Stimulated activated CD8-positive, alpha-beta memory T cell treated with anti-CD3 and anti-CD28 coated beads, Interleukin-12 subunit alpha, Interleukin-12 subunit beta, amount 100 ng/mL, for 1 hour (primary cell): ENCODE measurements at places on chromosomes 2 and 18.
A peak's percentile ranks its signal among the peaks of the same experiment; 100 is the strongest.

DNA sequence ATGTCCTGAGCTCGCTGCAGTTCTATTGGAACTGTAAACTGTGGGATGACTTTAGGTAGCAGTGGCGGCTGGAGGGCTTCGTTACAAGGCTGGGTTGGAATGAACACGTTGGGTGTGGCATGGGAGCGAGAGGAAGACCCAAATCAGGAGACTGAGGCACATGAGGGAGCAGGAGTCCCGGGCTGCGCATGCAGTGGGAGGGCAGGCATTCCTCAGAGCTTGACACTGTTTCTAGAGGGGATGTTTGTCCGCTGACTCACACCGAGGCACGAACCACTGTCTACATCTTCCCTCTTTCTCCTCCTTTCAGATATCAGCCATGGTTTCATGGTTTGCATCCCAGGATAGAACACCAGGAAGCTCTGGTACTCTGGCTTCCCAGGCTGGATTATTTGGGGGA is 40.6 kb upstream of the LAMA1 start:
- no peak for DNase-seq

GRCh38 chr2:64262071-64262470 is 117.9 kb upstream of the PELI1 start:
- DNase-seq, result no peak

DNA sequence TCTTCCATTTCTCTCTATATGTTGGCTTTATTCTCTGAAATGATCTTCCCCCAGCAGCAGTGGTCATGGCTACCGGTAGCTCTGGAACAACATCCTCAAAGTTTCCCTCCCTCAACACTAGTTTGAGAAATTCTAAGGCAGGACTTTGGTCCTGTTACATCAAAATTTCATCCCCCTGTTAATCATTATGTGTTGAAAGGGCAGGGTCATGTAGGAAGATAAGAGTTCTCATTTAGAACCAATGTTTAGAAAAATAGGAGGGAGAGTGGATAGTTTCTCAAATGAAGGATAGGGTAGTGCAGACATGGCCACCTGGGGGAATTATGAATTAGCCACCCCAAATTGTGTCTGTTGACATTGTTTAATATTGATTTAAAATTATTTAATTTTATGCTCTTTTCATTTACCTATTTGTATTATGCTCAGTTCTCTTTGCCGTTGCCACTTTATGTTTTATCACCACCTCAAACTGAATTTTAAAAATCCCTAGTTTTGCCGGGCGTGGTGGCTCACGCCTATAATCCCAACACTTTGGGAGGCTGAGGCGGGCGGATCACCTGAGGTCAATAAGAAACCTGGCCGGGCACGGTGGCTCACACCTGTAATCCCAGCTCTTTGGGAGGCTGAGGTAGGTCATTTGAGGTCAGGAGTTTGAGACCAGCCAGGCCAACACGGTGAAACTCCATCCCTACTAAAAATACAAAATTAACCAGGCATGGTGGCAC is 22.3 kb downstream of the EML4 start:
- no peak for DNase-seq

- no peak for DNase-seq
Measured at GRCh38 chr2:101306410-101306809, 2.1 kb downstream of the RNF149 start.

GRCh38 chr2:221590861-221591365 is 18.8 kb upstream of the EPHA4 start:
- no peak for DNase-seq

- no peak for DNase-seq
Measured at GRCh38 chr2:11329776-11330175, 14.7 kb downstream of the ROCK2 start.

DNA sequence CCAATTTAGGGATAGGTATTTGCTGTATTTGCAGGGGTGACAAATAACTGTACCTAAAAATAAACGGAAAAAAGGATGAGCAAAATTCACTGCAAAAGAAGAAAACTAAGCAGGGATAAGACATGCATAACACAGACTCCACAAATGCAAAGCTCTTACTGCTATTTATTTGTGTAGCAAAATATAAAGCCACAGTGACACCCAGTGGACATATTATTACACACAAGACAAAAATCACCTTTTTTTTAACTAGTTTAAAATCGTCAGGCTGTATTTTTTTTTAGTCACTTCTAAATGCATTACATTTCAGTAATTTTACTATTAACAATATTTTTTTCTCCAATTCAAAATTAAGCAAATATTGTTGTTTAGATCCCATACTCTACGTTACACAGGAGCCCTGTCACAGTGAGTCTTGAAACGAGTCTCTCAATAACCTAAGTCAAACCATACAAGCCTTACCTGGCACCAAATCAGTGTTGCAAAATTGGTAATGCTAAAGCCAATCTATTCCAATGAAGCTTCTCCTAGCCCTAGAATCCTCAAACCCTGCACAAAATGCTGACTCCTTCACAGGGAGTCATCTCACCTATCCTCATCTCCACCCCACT is 23.7 kb downstream of the METTL4 start:
- no peak for DNase-seq

- no peak for DNase-seq
Measured at GRCh38 chr2:149611100-149611820, 23.7 kb upstream of the MMADHC start.

GRCh38 chr2:8872821-8873432 is 35.5 kb upstream of the KIDINS220 start:
- DNase-seq, result no peak

GRCh38 chr18:63951302-63951705 is 2.2 kb downstream of the HMSD start:
- no peak for DNase-seq

DNA sequence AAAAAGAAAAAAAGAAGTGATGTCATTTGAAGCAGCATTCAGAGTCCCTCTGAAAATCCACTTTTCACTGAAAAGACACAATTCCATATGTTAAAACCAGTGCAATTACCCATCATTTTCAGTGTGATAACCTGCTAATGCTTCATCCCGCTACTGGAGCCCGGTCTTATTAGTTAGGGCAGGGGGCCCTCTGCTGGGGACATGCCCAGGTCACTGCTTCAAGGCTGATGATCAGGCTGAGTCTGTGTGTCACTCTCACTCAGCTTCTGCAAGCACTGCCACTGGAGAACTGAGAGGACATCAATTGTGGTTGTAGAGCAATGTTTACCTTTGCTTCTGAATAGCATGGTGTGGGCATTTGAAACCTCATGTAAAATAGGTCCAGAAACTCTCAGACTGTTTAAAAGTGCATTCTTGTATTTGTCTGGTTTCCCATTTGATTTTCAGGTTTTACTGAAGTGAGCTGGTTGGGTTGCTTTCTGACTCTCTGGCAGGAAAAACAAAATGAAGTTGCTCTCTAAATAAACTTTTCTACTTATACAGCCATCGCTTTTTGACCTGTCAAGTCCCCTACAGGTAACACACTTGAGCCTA is 49.2 kb upstream of the NXPH2 start:
- DNase-seq, result no peak

- DNase-seq, result no peak
Measured at GRCh38 chr2:42498497-42498896, 4.7 kb upstream of the KCNG3 start.

DNA sequence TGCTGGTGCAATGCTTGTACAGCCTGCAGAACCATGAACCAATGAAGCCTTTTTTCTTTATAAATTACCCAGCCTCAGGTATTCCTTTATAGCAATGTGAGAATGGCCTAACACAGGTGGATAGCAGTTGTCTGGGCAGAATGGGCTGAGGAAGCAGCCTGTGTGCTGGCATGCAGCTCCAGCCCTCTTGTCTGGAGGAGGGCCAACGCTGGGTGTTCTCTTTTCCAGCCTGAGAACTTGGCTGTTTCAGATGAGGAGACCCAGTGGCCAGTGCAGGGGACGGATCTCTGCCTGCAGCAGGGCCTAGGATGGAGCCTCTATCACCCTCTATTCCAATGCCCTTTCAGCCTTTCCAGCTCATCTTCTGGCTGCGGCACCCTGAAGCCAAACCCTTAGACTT is 58.8 kb downstream of the CTIF start:
- DNase-seq, result no peak

- DNase-seq, result no peak
Measured at GRCh38 chr18:6781142-6781714, 51.7 kb downstream of the ARHGAP28 start.

- no peak for DNase-seq
Measured at GRCh38 chr2:44275927-44276303, 635 bp downstream of the SLC3A1 start.

- no peak for DNase-seq
Measured at GRCh38 chr2:66854298-66854697, 419.4 kb downstream of the MEIS1 start.

DNA sequence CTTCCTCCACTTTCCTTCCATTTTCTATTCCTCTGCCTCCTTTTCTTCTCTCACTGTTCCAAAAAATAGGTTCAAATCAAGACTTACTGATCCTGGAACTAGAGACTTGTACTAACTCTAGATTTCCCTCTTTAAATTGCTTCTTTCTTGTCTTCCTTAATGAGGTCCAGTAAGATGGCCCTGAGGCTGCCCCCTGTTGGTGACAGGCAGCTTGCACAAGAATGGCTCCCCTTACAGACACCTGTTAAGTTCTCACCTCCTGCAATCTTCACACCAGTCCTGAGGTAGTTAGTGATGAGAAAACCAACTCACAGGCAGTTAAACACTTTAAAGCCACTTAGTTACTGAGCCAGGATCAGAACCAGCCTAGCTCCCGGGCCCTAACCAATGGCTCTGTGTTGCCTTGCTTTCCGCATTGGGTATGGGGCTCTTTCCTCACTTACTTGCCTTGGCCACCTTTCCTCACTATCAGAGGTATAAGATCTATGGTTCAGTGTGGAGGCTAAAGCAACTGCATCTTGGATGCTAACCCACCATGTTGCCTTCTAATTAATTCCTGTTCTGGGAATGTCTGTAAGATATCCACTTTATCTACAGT is 130.6 kb downstream of the AKAIN1 start:
- DNase-seq, result no peak

- DNase-seq, result no peak
Measured at GRCh38 chr2:144679942-144680341, 160.0 kb upstream of the ZEB2 start.

GRCh38 chr2:42123426-42123825 is 45.7 kb upstream of the EML4 start:
- no peak for DNase-seq

DNA sequence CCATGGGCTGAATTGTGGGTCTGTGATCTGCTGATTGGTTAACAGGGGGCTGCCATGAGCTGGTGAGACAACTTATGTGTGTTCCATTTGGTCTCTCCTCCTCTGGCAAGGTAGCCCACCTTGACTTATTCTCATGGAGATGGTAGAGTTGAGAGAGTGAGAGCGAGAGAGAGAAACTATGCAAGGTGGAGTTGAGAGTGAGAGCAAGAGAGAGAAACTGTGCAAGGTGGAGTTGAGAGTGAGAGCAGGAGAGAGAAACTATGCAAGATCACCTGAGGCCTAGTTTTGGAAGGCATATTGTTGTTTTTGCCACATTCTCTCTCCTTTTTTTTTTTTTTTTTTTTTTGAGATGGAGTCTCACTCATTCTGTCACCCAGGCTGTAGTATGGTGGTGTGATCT is 155.7 kb downstream of the UBR3 start:
- DNase-seq, result no peak

- no peak for DNase-seq
Measured at GRCh38 chr2:98913916-98914712, 21.9 kb downstream of the CRACDL start.

DNA sequence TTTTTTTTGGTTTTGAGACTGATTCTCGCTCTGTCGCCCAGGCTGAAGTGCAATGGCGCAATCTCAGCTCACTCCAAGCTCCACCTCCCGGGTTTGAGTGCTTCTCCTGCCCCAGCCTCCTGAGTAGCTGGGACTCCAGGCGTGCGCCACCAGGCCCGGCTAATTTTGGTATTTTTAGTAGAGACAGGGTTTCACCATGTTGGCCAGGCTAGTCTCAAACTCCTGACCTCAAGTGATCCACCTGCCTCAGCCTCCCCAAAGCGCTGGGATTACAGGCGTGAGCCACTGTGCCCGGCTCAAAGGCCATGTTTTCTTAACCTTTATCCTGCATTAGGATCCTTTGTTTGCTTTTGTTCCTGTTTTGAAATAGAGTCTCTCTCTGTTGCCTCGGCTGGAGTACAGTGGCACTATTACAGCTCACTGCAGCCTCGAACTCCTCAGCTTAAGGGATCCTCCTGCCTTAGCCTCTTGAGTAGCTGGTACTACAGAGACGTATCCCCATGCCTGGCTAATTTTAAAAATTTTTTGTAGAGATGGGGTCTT is 41.0 kb downstream of the NPC1 start:
- DNase-seq, result no peak

DNA sequence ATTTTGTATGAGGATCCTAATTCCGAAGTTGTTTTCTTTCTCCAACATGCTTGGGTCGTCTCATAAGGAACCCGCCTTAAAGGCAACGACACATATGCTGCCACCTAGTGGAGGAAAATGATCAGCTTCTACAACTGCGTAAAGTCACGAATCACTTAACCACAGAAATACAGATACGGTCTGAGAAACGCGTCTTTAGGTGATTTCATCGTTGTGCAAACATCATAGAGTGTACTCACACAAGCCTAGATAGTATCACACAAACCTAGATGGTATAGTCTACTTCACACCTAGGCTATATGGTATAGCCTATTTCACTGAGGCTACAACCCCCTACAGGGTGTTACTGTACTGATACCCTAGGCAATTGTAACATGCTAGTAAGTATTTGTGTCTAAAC is 13.1 kb downstream of the GNLY start:
- DNase-seq, result peak; percentile 55

DNA sequence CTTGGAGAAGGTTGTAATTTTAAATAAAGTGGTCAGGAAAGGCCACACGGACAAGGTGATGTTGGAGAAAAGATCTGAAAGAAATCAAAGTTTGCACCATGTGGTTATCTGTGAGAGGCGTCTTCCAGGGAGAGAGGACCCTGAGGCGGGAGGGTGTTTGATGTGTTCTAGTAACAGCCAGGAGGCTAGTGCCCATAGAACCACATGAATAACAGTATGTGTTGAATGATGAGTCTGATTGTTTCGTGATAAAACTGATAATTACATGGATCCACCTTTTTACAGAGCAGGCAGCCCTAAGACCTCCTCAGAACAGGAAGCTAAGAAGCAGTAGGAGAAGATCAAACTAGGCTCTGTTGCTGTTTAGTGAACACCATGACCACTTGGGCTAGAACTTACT is 91.4 kb downstream of the SCG2 start:
- DNase-seq, result no peak

GRCh38 chr18:57793302-57793986 is 9.7 kb downstream of the ATP8B1 start:
- DNase-seq, result no peak

DNA sequence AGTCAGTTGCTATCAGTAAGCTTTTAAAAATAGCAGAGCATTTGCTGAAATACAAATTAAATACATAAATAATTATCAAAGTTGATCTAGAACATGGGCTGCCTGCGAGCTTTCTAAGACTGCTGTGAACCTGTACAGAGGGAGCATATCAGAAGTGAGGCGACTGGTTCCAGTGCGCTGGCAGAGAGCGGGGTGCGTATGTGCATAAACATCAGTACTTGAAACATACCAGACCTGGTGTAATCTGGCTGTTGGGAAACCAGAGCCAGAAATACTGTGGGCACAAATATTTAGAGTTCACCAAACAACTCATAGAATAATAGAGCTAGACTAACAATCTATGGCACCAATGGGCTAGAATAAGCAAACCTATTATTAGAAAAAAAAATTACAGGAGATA is 27.3 kb downstream of the PDIA6 start:
- no peak for DNase-seq
